Stimulated activated CD8-positive, alpha-beta memory T cell treated with anti-CD3 and anti-CD28 coated beads, Interleukin-7, amount 100 ng/mL, for 1 hour (primary cell): ENCODE measurements at places on chromosomes 2 and 18.

GRCh38 chr2:219611866-219612576 lies 14.4 kb downstream of the STK11IP start:
- no peak for DNase-seq

DNA sequence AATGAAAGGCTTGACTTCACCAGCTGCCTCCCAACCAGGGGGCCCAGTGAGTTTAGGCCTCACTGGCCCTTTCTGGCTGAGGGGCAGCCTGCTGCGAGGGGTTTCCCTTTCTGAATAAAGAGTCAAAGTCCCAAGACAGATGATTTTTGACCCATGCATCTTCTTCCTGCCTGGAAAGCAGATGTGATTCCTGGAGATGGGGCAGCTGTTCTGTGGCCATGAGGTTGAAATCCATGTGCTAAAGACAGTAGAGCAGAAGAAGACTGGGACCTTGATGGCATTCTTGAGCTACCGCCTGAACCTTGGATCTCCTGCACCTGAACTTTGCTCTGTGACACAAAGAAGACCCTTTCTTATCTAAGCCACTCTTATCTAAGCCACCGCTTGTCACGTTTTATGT lies 19.8 kb downstream of the HPCAL1 start:
- DNase-seq, result no peak

GRCh38 chr2:95106081-95106480 lies 15.5 kb downstream of the MRPS5 start:
- DNase-seq, result no peak

GRCh38 chr2:167842047-167842446 lies 405.3 kb downstream of the STK39 start:
- no peak for DNase-seq

DNA sequence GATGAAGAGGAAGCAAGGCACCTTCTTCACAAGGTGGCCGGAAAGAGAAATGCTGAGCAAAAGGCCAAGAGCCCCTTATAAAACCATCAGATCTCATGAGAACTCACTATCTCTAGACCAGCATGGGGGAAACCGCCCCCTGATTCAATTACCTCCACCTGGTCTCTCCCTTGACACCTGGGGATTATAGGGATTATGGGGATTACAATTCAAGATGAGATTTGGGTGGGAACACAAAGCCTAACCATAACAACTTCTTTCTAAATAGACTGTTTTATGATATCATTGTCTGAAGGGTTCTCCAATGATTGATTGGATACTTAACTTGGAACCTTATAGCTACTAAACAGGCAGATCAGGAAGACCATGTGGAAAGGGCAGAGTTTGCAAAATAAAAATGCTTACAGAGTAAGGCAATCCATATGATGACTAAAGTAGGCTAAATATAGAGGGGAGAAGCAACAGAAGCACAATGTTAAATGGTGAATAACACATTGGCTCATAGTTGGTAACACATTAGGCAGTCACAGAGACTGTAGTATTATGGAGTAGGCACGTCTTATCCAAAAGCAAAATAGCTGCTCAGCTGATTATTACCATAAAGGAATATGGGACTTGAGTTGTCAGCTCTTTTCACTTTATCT lies 179.0 kb downstream of the BARD1 start:
- no peak for DNase-seq

GRCh38 chr2:22481486-22482259 lies 903.3 kb upstream of the KLHL29 start:
- no peak for DNase-seq
